GM20000 (cell line): ENCODE measurements at places on chromosomes 7 and 10.

DNA sequence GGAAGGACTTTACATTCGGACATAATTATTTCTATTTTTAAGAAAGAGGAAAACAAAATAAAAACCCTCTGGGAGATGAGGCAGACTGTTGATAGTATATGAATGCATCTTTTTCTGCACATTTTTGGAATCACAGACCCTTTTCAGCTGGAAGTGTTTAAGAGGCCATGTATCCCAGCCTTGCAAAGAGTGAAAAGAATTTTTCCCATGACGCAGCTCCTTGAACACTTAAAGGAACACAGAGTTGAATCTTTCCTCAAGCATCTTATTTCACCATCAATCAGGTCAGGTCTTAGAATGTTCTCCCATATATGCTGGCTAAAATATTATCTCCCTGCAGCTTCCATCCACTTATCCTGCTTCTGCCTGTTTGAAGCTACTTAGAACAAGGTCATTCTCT, 45.9 kb upstream of the PAPSS2 start:
- DNase-seq = no peak

DNA sequence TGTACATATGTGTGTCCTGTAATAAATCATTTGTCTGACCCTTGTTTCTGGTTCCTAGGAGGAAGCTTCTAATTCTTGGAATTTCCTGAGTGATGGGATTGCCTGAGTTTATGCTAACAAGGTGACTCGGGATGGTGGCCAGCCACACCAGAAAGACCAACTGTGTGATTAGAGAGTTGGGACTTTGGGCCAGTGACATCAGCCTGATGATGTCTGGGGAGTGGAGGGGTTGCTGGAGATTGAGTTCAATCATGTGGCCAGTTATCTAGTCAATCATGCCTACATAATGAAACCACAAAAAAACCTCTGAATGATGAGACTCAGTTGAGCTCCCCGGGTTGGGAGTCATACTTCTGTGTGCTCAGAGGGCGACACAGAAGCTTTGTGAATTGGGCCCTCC, 23.5 kb upstream of the CARD11 start:
- DNase-seq = peak; percentile 49

DNA sequence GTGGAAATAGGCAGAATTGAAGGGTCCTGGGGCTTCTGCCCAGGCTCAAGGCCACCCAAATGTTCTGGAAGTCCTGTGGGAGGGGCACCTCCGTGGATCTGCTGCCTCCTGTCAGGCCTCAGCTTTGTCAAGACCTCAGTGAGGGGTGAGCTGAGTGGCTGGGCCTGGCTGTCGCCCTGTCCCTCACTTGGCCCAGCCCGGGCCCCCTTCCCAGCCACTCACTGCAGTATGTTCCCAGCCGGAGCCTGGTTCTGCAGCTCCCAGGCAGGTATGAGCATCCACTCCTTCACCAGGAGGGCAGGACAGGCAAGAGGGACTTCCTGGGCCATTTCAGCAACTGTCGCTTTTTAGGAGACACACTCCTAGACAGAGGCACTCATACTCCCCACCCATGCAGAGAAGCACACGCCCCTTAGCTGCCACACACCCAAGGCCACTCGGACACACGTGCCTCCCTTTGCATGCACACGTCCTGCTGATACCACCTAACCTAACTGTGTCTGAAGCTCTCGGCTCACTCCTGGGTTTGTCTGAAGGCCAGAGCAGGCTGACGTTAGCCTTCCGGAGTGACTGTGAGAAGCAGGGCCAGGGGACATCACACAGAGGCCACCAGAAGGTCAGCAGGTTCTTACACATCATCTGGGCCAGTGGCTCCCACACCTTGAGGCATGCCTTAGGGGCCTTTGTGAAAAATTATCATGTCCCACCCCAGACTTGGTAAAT, 72.2 kb upstream of the COL13A1 start:
- DNase-seq = no peak

- DNase-seq = no peak
Observed at GRCh38 chr7:19312416-19312815, 167.2 kb upstream of the FERD3L start.

GRCh38 chr10:58048936-58049335, 218.8 kb downstream of the IPMK start:
- DNase-seq = no peak

- no peak for DNase-seq
Observed at GRCh38 chr10:31204090-31204489, 114.9 kb upstream of the ZEB1 start.

DNA sequence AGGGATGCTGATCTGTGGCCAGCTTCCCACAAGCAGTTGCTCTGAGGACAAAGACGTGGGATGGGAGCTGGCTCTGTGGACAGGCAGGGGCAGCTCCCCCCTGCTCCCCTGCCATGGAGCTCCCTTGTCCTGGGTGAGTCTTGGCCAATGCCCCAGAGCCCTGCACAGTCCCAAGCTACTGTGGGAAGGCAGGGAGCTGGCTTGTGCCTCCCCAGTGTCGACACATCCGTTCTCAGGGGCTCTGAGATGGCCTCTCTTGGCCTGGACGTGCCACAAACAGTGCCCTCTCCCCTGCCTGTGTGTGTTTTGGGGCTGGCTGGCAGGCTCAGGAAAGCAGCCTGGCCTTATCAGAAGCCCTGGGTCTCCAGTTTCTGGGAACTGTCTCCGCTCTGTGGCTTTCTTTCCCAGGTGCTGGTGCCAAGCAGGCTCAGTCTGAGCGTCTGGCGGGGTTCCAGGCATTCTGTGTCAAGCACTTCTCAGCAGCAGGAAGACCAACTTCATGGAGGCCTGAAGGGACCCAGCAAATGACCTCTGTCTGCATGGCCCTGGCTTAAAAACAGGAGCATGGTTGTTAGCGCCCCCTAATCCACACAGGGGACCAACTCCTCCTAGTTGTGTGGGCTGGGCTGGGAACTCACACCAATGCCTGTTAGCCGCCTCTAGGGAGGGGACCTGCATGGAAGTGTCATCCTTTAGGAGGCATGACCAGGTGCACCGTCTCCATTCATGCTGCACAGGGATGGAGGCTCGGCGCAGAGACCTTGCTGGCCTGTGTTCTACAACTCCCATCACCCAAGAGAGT, 375.2 kb downstream of the RPS24 start:
- no peak for DNase-seq

- no peak for DNase-seq
Observed at GRCh38 chr7:42858570-42858969, 53.3 kb downstream of the C7orf25 start.

DNA sequence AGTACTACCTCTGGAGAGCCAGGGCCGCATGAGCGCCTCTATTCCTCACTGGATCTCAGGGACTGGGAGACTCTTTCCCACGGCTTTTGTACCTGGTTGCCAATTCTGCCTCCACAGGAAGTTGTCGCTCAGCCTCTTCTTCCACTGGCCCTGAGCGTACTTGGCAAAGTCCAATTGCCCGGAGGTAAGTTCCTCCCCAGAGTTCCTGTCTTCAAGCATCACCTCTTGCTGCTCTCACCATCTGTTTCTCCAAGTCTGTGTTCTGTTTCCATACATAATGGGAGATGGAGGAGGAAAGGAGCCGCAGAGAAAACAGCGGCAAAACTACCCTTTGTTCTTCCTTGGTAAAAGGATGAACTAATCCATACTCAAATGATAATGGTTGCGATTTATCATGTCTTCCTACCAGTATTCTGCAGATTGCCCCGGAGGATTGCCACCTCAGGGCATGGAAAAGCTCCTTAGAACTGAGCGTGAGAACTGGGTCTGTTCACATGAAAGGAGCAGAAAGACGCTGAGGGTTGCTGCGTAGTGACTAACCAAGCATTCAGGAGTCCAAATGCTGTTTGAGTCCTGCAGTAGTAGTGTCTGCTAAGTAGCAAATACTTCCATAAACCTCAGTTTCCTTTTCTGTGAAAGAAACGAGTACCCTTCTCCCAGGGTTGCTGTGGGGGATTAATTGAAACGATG, 170.2 kb upstream of the GLI3 start:
- DNase-seq = no peak

- DNase-seq = no peak
Observed at GRCh38 chr7:151644554-151644953, 124.9 kb upstream of the RHEB start.

- DNase-seq = no peak
Observed at GRCh38 chr10:29604291-29604825, 30.4 kb downstream of the SVIL start.
